ENCODE measurements at places on chromosomes 4 and X.
A peak's percentile ranks its signal among the peaks of the same experiment; 100 is the strongest.

- DNase-seq = no peak
These were observed 197.0 kb upstream of the DCAF8L1 start for GRCh38 chrX:28178206-28178605.

DNA sequence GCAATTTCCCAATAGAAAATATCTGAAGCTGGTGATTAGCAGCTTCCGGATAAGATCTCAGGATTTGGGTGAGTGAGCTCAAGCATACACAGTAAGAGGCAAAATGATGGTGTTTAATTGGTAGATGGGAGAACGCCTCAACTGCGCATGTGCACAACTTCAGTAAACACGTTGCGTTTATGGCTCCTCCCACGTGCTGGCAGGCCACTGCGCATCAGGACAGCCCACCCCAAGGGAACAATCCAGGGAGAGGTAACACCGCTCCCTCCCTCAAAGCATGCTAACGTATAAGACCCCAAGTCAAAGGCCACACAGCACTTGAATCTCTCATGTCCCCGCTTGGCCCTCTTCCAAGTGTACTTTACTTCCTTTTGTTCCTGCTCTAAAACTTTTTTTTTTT is 10.3 kb upstream of the CENPU start:
- no peak for DNase-seq

GRCh38 chrX:139736151-139736550 is 28.2 kb upstream of the MCF2 start:
- DNase-seq = no peak

DNA sequence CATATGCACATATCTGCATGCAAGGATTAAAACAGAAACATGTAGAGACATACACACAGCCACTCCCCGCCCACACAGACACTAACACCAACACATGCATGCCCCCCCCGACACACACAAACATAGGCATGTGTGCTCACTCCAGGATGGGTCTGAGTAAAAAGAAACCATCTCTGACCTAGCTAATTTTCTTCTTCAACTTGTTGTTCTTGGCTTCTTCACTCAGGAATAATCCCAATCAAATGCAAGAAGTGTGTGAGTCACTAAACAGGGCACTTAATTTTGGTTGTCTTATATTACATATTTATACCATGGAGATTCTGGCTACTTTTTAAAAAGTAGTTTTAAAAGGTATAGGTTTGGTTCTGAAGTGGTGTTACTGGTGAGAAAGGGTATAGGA is 28.3 kb downstream of the ENOX2 start:
- DNase-seq = no peak

- no peak for DNase-seq
These were observed 341.5 kb downstream of the BCOR start for GRCh38 chrX:39756086-39756883.

DNA sequence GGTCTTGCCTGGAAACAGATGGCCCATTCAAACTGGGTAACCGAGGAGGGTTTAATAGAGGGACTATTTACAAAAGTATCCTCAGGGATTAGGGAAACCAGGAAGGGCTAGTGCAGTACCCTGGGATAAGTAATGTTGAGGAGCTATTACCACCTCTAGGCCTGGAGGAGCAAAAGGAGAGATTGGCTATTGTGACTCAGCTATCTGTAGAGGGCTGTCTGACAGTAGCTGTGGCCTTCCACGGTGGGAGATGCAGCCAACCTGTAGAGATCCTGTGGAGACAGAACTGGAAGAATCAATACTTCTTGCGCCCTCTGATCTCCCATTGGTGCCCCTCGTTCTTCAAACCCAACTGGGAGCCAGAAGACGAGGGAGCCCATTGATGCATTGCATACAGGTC is 34.1 kb upstream of the RPS6KA3 start:
- no peak for DNase-seq

DNA sequence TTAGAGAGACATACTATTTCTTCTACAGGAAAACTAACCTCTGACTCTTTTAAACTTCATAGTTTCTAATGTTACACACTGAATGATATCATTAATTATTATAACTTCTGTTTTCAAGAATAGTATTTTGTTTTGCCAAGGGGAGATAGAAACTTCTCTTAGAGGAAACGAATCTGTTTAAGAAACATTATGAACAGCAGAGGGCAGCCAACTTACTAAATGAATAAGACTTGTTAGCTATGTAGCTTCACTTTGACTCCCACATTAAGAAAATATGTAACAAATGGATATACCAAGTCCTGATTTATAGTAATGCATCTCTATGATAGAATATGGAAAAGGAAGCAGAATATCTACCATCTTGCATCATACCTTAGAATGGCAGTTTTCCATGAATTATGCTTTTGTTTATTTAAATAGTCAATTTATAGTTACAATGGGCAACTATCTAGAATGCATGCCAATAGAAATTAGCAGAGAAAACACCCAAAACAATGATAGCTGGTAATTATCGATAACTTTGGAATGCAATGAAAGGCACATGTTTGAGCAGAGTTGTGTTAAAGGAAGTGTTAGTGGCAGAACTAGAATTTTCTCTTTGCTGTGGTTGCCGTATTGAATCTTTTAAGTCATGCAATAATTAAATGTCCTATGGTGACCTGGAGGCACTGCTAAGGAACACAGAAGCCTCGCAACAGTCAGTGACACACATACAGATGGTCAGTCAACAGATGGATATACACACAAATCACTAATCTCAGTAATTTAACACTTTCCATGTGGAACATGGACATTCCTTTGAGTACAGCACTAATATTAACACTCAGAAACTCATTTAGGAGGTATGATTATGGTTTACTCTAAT is 105.7 kb upstream of the PDLIM3 start:
- peak; percentile 56 for DNase-seq

GRCh38 chr4:53573696-53574095 is 17.6 kb downstream of the LNX1 start:
- DNase-seq = no peak

DNA sequence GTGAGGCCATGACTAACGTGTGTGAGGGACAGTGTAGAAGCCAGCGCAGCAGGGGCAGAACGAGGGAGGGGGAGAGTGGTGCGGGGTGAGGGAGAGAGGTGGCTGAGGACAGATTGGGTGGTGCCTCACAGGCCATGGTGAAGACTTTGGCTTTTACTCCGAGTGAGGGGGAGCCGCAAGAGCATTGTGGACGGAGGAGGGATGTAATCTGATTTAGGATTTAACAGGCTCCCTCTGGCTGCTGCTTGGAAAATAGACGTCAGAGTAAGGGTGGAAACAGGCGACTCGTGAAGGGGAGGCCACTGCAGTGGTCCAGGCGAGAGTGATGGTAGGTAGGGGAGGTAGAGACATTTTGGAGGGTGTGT is 13.0 kb downstream of the PPP1R3F start:
- no peak for DNase-seq

DNA sequence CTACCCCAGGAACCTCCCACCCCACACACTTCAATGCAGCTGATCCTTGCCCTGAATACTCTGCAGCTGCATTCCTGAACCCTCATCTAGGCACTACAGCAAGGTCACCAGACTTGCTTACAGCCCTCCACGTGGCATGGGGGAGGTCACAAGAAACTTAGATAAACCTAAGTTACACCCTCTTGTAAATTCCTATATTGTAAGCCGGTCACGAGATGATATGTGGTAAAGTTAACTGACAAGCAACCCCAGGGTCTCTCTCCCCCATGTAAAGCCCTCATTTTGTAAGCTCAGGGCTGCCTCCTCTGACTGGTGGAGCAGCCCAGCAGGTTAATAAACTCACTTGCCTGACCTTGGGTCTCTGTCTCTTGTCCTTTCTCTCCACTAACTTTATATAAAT is 570.7 kb downstream of the PCDH7 start:
- no peak for DNase-seq

DNA sequence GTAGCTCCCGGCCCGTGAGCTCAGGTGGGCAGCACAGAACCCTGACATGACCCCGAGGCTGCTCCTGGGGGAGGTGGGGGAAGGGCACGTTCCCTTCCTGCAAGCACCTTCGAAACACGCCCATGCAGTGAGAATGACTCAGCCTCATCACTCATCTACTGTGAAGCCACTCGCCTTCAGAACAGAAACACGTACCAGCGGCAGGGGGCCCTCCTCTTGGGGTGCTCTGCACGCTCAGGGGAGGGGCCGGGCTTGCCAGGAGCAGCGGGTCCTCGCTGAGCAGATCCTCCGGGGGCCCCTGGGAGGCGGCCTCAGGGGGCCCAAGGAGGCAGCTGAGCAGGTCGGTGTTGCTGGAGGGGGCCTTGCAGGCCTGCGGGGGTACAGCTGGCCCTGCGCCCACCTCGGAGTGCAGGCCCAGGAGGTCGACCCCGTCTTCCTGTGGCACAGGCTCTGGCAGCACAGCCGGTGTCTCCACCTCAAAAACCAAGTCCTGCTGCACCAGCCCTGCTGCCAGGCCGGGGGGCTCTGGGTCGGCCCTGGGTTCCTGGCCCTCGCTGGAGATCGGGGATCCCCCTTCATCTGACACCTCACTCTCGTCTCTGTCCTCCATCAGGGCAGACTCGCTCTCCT is 40.9 kb upstream of the CPLX1 start:
- DNase-seq = no peak

- no peak for DNase-seq
These were observed 58.2 kb upstream of the RBM47 start for GRCh38 chr4:40687676-40688389.

DNA sequence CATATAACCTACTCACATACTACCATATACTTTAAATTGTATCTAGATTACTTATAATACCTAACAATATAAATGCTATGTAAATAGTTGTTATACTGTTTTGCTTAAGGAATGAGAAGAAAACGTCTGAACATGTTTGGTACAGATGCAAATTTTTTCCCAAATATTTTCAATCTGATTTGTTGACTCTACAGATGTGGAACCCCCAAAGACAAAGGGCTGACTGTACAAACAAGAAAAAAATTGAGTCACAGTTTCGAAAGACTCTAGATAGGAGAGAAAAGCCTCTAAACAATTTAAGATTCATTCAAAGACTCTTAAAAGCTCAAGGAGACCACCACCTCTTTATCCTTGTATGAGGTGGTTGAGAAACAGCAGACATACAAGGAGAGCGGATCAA is 142.8 kb downstream of the SLC7A11 start:
- no peak for DNase-seq

GRCh38 chr4:14887842-14888433 is 114.3 kb upstream of the CPEB2 start:
- no peak for DNase-seq

GRCh38 chr4:64564126-64564525 is 154.9 kb upstream of the TECRL start:
- no peak for DNase-seq

- DNase-seq = no peak
These were observed 76.3 kb downstream of the PTTG2 start for GRCh38 chr4:38036548-38036947.

DNA sequence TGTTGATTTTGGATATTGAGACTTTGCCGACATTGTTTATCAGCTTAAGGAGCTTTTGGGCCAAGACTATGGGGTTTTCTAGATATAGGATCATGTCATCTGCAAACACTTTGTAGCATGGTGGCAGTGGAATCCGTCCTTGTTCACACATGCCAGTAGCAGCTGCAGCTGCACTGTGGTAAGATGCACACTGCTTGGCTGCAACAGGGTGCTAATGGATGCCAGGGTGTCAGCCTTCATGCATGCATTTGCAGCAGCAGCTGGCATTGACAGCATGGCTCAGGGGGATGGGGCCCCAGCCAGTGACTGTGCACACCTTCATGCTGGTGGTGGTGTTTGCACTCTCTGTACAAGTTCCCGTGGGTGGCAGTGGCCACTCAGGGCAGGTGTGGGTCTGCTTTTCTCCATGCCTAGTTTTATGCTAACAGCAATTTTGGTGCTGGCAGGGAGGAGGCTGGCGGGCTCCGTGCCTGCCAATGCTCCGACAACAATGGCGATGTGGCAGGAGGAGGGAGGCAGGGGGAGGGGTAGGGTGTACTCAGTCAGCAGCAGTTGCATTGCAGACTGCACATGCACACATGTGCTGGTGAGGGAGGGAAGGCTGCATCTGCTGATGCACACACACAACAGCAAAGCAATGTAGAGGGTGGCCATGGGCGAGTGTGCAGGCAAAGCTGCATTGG is 37.5 kb downstream of the BEX3 start:
- DNase-seq = no peak

DNA sequence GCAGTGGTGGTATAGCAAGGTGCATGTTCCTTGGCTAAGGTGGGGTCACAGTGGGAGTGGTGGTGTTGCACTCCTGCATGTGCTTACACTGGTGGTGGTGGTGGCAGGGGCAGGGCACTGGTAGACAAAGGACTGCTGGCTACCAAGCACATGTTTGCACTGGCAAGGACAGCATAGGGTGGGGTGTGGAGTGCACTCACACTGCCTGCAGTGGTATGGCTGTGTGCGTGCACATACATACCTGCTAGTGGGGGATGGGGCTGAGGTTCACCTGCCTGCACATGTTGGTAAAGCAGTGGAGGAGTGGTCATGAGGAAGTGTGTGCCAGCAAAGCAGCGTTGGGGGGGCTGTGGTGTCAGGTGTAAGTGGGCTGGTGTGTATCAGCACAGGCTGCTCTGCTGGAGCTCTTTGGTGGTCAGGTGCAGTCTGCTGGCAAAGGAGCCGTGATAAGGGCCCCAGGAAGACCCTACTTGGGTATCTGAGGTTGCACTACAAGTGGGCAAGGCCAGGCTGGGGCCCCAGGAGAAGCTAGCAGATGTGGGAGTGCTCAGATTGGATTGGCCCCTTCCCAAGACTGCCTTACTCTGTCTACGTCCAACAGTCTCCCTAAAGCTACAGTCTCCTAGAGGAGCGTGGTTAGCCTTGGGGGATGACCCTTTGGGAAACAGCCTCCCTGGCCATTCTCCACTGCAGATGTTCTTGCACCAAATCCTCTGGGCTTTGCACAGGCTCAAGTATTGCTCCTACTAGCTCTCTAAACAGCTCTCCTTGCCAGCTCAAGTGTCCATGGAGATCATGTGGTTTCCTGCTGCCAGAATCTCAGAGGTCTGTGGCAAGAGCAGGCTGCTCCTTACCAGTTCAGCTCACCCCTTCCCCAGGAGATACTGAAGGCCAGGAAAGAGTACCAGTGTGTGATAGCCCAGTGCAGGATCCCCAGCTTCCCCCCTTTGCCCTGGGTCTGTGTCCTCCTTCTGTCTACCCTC is 486.3 kb upstream of the PABPC4L start:
- DNase-seq = no peak

- no peak for DNase-seq
These were observed 378.5 kb upstream of the CT83 start for GRCh38 chrX:116841290-116841689.

GRCh38 chr4:5712931-5713330 is 1.9 kb downstream of the EVC start:
- DNase-seq = no peak

DNA sequence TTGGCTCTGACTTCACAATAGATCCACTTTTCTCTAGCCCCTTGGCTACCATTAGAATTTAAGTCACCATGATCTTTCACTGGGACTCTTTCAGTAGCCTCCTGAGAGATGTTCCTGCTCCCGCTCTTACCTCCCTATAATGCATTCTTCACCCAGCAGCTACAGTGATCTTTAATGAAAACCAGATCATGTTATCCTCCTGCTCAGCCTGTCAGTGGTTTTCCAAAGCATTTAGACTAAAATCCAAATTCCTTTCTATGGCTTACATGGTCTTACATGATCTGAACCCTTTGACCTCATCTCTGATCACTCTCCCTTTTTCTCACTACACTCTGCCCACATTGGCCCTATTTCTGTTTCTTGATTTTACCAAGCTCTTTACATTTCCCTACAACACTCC is 18.3 kb upstream of the RPS6KA3 start:
- DNase-seq = no peak

- no peak for DNase-seq
These were observed 323.6 kb downstream of the NR3C2 start for GRCh38 chr4:148118633-148119032.
